AG04449 (cell line): ENCODE measurements at places on chromosomes 1 and 21.

GRCh38 chr1:28161751-28162150 is 14.7 kb downstream of the PTAFR start:
- DNase-seq: no peak

- DNase-seq: peak; percentile 41
Measured at GRCh38 chr1:54944610-54945392, 35.6 kb upstream of the TMEM61 start.

- no peak for DNase-seq
Measured at GRCh38 chr21:43767984-43768867, 7.9 kb downstream of the CSTB start.

- no peak for DNase-seq
Measured at GRCh38 chr21:42144679-42145568, 73.8 kb downstream of the UMODL1 start.

- DNase-seq: no peak
Measured at GRCh38 chr1:174786760-174787159, 213.0 kb upstream of the CACYBP start.

DNA sequence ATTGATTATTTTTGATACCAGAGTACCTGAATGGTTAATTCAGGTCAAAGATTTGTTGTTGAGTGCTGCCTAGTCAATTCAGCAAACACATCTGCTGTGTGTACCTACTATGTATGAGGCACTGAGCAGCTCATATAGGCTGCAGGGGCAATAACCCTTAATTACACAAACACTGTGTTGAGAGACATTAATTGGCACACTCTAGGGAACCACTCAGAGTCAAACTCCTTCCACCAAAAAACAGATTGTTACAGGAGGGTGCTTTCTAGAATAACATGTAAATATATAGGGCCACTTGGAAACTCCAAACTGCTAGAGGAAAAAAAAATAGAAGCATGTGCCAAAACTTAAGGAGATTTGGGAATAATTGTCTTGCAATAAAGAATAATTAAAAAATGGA is 31.3 kb downstream of the UBE2U start:
- DNase-seq: no peak

- DNase-seq: no peak
Measured at GRCh38 chr21:45039317-45040156, 34.8 kb upstream of the ADARB1 start.

- DNase-seq: no peak
Measured at GRCh38 chr1:107843989-107844388, 121.0 kb downstream of the VAV3 start.

GRCh38 chr1:34828611-34829010 is 30.9 kb downstream of the SMIM12 start:
- DNase-seq: no peak

DNA sequence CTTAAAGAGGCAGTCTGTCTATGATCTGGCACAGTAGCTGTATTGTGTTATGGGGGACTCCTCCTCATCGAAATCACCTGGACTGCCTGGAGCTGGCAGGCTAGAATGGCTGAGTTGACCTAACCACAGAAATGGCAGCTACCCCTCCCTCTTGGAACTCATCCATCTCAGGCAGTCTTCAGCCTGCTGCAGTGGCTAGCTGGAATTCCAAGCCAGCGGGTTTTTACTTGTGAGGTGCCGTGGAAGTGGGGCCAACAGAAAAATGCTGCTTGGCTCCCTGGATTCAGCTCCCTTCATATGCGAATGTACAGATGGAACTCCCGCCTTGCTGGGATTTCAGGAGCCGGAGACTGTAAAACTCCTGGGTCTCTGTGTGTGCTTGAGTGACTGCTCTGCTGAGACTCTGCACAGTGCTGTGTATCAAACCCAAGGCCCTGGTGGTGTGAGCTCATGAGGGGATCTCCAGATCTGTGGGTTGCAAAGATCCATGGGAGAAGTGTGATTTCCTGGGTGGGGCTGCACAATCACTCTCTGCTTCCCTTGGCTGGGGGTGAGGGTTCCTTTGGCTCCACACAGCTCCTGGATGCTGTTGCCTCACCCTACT is 316.9 kb downstream of the CTH start:
- DNase-seq: no peak

- no peak for DNase-seq
Measured at GRCh38 chr1:211285196-211285595, 26.0 kb downstream of the RCOR3 start.

GRCh38 chr1:234944439-234945344 is 183.9 kb downstream of the TOMM20 start:
- DNase-seq: no peak

DNA sequence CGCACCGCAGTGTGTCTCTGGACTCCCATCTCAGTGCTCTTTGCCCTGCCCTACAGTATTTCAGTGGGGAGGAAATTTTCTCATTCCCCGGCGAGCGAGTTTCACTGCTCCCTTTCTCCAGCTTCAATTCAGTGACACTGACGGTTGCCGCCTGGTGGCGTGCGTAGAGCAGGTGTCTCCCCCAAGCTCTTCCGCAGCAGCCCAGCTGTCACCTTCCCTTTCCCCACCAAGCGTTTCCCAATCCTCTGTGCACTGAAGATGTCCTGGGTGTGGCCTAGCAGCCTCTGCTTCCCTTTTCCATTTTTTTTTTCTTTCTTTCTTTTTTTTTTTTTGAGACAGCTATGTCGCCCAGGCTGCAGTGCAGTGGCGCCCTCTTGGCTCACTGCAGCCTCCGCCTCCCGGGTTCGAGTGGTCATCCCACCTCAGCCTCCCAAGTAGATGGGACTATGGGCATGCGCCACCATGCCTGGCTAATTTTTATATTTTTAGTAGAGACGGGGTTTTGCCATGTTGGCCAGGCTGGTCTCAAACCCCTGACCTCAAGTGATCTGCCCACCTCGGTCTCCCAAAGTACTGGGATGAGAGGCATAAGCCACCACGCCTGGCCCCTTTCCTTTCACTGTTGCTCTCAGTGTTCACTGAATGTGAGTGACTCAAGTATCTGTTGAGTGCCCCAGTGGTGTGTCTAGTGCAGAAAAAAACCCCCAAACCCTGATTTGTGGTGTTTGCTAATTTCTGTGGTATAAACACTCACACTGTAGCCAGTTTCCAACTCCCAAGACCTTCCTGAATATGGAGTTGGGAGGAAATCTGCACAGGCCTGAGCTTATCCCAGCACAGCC is 30.1 kb downstream of the TNFRSF1B start:
- DNase-seq: no peak

DNA sequence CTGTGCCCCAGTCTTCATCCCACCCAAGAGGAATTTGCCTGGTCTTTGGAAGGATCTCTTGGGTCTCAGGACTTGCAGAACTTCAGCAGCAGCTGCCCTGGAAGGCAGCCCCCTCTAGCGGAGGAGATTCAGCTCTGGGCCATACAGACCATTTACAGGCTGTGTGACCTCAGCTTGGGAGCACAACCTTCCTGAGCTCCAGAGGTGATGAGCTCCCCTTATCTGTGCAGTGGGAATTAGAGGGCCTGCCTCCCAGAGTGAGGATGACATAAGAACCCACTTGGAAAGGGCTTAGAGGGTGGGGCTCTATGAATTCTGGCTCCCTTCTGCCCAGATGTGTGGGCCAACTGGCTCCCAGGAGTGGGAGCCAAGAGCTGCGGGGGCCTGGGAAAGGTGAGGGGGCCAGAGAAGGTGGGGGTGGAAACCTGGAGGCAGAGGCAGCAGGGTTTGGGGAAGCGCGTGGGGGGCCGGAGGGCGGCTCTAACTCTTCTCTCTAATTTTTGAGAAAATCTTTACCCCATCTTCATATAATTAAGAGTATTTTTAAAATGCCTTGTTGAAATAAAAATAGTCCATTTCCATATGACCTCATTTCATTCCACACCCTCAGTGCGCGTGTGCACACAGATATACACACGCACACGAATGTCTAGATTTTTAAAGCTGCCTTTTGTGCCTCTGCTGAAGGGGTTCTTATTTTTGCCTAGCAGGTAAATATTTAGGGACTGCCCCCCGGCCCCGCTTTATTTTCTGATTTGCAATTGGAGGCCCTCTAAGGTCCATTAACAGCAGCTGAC is 21.5 kb downstream of the EPHB2 start:
- DNase-seq: no peak

GRCh38 chr1:12114340-12114683 is 51.2 kb downstream of the TNFRSF8 start:
- no peak for DNase-seq

GRCh38 chr1:93142161-93142560 is 38.1 kb downstream of the TMED5 start:
- no peak for DNase-seq

- DNase-seq: no peak
Measured at GRCh38 chr1:180239145-180240096, 9.4 kb downstream of the LHX4 start.

GRCh38 chr1:35573198-35574124 is at the start of gene TFAP2E:
TFAP2E (plus strand) TSS chr1:35573314; CDS start chr1:35573578, 264 bp downstream.
- DNase-seq: no peak

DNA sequence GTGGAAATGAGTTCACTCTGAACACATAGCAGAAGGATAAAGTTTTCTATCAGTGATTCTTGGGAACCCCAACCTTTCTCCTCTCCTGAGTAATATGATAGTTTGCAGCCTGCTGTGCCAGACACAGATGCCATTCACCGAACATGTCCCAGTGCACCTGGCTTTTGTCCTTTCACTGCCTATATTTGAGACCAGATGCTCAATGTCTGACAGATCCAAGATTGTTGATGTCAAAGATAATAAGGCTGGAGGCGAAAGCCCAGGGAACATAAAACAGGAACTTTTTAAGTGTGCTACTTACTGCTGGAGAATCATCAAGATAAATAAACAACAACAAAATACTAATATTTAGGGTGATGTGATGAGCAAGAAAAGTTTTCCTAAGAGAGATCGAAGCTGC is 139.3 kb downstream of the TIAM1 start:
- DNase-seq: no peak

DNA sequence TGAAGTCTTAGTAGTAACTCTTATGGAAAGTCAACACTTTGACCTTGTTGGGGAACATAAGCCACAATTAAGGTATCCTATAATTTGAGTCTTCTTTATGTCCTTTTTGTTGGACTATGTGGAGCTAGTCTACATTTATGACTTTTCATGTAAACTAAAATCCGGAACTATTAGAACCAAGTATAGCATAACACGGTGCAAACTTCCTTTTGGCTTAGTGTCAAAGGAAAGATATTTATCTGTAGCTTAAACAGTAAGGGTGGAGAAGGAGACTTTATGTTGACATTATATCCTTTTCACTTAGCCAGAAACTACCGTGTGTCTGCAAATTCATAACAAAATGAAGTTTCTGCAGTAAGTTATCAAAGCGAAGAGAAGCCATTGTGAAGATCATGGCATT is 7.3 kb downstream of the UAP1 start:
- no peak for DNase-seq

DNA sequence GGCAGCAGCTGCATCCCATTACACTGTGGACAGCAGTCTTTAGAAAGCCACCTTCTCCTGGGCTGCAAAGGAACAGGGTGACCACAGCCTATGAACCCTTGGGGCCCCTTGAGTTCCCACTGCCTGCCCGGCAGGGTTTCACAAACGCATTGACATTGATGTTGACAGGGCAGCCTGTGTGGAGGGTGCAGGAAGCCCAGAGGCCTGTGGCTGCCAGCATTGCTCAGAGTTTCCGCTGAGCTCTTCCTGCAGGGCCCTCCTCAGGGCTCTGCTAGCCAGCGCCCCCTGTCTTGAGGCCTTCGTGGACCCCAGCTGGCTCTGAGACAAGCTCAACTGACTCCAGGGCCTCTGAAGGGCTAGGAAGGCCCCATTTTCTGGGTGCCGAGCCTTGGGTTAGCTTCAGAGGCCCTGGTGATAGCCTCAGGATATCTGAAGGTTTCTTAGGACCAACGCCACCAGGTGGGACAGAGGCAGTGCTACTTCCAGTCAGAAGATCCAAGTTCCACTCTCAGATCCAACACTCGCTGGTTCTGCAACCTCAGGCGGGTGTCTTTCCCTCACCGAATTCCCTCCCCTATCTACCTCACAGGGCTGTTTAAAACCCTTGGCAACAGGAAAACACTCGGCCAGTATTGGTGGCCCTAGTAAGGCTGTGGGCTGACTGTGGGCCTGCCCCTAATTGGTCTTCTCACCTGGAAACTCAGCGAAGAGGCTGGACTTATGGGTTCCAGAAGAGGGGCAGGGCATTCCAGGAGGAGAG is 27.2 kb upstream of the EPS8L3 start:
- no peak for DNase-seq

DNA sequence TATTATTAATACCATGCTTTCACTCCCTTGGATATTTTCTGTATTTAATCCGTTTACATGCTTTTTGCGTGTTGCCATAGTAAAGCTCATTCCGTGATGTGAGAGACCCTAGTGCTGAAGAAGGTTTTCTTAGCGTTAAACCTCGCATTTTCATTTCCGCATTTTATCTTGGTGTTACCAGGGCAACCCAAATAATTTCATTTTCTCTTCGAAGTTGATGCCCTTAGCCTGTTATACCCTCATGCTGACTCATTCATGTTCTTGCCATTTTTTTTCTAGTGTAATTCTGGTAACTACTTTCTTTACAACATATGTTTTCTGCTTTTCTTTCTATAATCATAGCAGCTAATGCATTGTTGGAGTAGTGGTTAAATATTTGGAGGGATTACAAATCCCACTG is 37.2 kb downstream of the LRRC8C start:
- no peak for DNase-seq

- DNase-seq: no peak
Measured at GRCh38 chr1:25042331-25043227, 112.5 kb upstream of the RUNX3 start.

- no peak for DNase-seq
Measured at GRCh38 chr1:53188099-53188498, 8.5 kb upstream of the CPT2 start.

DNA sequence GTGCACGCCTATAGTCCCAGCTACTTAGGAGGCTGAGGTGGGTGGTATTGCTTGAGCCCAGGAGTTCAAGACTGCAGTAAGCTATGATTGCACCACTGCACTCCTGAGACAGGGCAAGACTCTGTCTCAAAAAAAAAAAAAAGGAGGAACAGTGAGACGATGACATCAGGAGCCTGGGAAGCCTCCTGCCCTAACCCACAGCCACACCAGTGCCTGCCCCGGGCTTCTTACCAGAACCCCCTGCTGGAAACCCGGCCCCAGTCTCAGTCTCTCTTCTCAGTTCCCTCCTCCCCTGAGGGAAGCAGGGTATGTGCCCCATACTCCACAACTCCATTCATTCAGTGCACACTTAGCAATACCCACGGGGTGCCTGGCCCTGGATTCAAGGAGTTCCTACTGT is 9.1 kb downstream of the COL8A2 start:
- no peak for DNase-seq
